ENCODE measurements at places on chromosomes 7 and 10.

GRCh38 chr7:48962821-48963505 is 38.6 kb downstream of the CDC14C start:
- no peak for DNase-seq

DNA sequence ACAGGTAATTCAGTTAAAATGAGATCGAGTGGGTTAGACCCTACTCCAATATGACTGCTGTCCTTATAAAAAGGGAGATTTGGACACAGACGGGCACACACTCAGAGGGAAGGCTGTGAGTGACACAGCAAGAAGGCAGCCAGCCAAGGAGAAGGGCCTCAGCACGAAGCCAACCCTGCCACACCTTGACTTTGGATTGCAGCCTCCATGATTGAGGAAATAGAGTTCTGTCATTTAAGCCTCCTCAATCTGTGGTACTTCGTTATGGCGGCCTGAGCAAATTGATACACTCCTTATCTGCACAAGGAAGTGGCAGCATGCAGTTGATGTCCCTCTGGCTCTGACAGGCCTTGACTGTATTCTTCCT is 43.8 kb downstream of the SH2D4B start:
- DNase-seq, result no peak

- no peak for DNase-seq
Measured at GRCh38 chr7:91288208-91288824, 24.1 kb downstream of the FZD1 start.

GRCh38 chr10:103284170-103284569 is 7.2 kb downstream of the INA start:
- DNase-seq, result no peak

- peak; percentile 76 for DNase-seq
Measured at GRCh38 chr7:155003092-155003375, at the start of gene PAXIP1. Gene PAXIP1, minus strand, starts transcription at chr7:155003124. Its CDS starts 195 bp downstream, at chr7:155002929.

DNA sequence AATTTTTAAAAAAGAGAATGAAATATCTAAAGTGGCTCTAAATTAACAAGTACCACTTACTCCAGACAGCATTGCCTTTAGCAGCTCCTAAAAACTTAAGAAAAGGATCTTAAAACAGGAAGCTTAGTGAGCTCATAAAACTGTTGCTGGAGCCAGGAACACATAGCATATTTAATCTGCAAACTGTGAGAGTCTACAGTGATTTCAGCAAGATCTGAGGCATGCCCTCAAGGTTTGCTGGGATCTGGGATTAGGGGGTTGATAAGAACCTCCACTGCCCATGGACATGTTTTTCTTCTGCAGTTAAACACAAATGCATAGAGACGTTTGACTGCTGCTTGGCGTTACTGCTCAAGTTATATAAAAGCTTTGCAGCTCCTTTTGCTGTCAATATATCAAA is 3.8 kb downstream of the GLI3 start:
- no peak for DNase-seq

- DNase-seq, result no peak
Measured at GRCh38 chr10:87760195-87760905, 57.7 kb downstream of the ATAD1 start.

DNA sequence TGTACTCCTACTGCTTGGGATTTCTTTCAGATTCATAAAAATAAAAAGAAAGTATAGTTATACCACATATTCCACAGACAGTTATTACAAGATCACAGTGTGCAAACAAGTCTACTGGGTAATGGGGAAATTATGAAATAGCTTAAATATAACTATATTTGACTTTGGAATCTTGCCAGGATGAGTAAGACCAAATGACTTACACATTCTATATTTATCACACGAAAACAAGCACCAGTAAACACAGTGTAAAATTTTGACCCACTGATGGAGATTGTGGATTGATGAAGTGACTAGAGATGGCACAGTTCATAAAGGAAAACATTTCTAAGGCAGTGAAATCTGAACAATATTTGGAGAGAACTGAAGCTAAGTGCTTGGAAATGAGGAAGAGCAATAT is 339.7 kb downstream of the THSD7A start:
- no peak for DNase-seq

GRCh38 chr7:155398944-155399343 is 59.0 kb upstream of the EN2 start:
- no peak for DNase-seq

GRCh38 chr7:116231949-116232348 is 21.6 kb downstream of the TES start:
- no peak for DNase-seq

DNA sequence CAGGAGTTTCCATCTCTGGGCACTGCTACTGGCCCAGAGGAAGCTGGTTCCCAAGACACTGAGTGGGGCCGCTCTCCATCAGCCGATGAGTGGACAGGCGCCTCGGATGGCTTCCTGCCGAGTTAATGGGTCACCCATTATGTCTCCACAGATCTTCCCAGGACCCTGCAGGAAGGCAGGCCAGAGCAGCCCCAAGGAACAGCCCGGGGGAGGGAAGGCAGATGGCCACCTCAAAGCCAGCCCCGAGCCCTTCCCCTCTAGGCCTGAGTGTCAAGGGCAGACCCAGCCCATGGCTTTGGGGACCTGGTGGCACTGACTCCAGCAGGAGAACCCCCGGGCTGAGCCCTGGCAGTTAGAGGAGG is 3.4 kb upstream of the LFNG start:
- no peak for DNase-seq

- no peak for DNase-seq
Measured at GRCh38 chr7:19009936-19010280, 107.5 kb downstream of the TWIST1 start.

- no peak for DNase-seq
Measured at GRCh38 chr7:36144189-36144588, 8.9 kb upstream of the EEPD1 start.

GRCh38 chr7:126972571-126972970 is 280.2 kb downstream of the GRM8 start:
- DNase-seq, result no peak

GRCh38 chr7:110830778-110831177 is 260.1 kb upstream of the LRRN3 start:
- no peak for DNase-seq

DNA sequence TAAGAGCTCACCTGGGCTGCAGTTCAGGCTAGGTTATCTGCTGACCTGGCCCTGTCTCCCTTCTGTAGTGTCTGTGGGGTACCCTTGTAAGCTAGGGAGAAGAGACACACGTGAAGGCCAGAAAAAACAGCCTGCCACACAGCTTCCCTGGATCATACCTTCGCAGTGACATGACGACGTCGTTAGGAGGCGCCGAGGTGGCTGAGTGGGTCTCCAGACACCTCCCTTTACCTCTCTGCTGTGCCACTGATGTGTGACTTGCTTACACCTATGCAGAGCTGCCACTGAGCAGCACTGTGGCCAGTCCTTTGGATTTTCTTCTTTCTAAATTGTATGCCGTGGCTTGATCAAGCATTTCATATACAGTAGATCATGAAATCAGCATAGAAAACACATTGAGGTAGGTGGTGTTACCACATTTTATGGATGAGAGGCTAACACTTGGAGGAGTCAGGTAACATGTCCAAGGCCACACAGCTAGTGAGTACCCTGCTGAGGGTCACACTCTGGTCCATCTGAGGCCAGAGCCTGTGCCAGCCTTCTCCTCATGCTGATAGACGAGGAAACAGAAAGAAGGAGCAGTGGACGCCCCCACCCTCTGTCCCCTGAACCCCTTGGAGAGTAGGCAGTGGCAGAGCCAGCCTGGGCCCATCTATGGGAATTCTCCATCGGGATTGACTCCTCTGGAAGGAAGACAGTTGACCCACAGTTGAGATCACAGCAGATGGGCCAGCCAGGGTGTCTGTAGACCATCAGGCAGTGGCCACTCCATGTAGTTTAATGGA is 23.1 kb downstream of the HTRA1 start:
- no peak for DNase-seq

DNA sequence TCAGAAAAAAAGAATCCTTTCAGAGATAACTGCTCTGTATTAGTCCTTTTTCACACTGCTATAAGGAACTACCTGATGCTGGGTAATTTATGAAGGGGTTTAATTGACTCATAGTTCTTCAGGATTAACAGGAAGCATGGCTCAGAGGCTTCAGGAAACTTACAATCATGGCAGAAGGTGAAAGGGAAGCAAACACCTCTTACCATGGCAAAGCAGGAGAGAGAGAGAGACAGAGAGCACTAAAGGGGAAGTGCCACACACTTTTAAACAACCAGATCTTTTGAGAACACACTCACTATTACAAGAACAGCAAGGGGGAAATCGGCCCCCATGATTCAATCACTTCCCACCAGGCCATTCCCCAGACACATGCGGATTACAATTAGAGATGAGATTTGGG is 114.2 kb downstream of the TES start:
- no peak for DNase-seq

DNA sequence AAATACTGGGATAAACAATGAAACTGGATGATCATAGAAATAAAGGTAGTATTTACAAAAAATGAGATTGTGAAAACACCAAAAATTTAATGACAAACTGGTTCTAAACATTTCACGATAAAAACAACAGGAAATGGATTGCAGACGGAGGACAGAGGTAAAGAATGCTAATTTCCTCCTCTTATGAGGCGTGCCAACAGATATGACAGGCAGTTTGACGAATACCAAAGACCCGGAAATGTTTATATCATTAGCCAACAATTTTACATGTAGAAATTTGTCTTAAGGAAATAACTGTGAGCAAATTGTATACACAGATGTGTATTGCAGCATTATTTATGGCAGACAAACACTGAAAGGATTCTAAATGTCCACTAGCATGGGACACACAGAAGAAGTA is 162.0 kb upstream of the MGMT start:
- no peak for DNase-seq

DNA sequence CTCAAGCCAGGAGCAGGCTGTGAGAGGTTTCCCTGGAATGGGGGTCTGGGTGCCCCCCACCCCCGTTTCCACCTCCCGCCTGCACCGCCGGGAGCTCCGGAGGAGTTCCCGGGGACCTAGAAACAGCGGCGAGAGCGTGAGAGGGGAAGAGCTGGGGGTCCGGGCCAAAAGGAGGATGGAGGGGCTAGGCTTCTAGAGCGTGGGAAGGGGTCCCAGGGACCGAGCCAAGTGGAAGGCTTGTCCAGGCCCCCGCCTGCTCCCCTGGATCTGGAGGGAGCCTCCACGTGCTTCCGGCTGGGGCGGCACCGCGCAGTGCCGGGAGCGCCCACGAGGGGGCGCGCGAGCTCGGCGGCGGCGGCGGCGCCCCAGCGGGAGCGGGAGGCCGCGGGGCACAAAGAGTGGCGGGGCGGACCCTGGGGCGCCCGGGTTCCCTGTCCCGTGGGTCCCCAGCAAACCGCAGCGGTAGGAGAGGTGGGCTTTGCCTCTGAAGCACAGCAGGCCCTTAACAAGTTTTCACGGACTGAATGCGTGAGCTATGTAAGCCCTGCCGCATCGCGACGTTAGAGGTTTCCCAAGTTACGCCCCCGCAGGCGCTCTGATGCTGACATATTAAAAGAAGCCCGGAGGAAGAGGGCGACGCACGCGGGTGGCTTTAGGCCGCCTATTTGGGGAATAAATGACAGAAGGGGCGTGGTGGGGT is 104.4 kb upstream of the LRRC4 start:
- DNase-seq, result peak; percentile 60

- DNase-seq, result no peak
Measured at GRCh38 chr7:151647874-151648273, 128.2 kb upstream of the RHEB start.

GRCh38 chr7:130794619-130794922 is 60.6 kb upstream of the KLF14 start:
- DNase-seq, result no peak

DNA sequence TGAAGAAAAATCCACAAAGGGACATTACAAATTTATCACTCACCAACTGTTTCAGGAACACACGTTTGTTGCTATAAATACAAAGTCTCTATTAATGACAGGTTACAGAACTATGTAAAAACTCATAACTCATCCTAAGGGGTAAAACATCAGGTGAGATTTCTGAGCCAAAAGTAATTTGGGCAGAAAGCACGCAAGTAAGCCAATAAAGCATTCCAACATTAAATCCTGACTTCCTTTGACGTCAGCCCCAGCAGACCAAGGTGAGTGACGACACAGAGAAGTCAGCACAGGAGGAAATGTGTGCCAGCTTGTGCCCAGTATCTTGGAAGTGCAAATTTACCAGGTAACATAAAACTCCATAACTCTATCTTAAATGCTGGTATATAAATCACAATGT is 45.7 kb downstream of the IMMP2L start:
- DNase-seq, result no peak

DNA sequence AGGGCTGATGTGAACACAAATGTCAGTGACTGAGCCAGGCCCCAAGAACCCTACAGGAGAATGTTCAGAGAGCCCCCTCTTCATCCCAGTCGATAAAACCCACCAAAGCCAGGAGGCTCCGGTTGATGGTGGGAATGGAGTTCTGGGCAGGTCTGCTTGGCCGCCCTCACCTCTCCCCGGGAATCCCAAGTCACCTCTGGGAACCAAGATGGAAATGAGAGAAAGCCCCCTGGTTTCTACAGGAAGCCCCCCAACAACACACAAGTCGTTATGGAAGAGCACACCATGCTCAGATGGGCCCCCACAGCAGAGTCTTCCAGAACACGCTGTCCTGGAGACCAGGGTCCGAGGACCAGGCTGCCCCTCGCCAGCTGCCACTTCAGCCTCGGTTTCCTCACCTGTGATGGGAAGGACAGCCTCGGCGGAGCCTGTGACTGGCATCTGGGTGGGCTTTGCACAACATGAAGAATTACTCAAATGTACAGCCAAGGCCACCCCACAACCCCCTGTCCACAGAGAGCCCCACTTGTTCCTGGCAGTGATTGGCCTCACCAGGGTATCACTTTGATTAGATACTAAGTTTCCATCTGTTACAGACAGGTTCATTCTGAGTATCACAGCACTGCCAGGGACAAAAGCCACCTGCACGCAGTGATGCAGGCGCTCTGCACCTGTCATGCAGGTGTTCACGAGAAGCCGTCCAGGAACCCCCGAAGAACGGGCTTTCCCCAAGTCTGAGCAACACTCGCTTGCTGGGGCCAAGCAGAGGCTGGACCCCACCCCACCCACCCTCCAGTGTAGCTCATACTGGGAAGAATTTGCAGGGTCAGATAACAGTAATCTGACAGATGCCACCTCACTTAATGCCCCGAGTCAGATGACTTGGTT is 57.6 kb downstream of the MKI67 start:
- DNase-seq, result no peak

GRCh38 chr7:77419102-77419501 is 3.0 kb upstream of the GSAP start:
- no peak for DNase-seq

GRCh38 chr7:123133924-123134323 is 65.8 kb downstream of the SLC13A1 start:
- no peak for DNase-seq

- no peak for DNase-seq
Measured at GRCh38 chr7:7732621-7733281, 14.3 kb upstream of the RPA3 start.

DNA sequence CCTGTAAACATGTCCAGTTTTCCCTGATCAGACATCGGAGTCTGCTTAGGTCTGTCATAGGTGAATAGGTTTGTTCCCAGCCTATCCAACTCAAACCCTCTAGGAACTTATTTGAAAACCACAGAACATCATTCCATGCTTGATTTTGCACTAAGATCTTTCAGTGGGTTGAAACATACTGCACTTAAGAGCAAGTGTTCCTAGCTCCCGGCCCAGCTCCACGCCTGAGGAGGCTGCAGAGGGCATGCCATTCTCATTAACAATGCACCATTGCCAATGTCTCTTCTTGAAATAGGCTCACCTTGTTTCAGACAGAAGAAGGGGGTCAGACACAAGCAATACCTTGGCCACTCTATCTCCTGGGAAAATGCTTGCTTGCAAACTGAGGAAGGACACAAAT is 78.0 kb upstream of the EGR2 start:
- no peak for DNase-seq

- DNase-seq, result no peak
Measured at GRCh38 chr7:111096997-111097396, 6.1 kb downstream of the LRRN3 start.

Data from central memory CD8-positive, alpha-beta T cell (primary cell).